CD4-positive, alpha-beta T cell treated with Interleukin-10 for 1 hour (primary cell): ENCODE measurements at places on chromosomes 12 and 14.

- no peak for DNase-seq
Observed at GRCh38 chr12:106892075-106892474, 63.6 kb upstream of the TMEM263 start.

- DNase-seq = no peak
Observed at GRCh38 chr12:33690562-33690961, 250.9 kb upstream of the SYT10 start.

DNA sequence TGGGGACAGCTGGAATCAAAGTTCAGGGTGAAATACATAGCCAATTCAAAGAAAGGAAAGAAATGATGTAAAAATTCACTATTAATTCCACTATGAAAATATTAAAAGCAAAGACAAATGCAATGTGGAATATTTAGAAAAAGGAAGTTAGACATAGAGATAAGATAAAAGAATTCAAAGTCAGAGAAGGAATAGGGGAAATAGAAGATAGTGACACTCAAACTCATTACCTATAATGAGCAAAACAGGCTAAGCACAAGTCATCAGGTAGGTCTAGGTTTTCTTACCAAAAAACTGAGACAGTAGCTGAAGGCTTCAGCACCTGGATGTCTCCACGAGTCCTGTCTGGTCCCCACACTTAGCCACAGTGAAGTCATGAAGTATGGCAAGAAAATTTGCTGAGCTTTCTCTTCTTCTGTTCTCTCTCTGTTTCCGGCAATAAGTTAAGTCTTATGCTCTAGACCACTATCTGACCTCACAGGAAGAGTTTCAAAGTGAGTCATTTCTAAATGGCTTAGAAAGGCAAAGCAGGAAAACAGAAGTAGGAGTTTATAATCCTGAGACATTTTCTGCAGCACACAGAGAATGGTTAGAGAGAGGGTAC, at the start of gene C3AR1:
TSS of gene C3AR1 (minus strand) at position 369 of the 604 bp plus-strand sequence. CDS start 6,174 bp downstream, outside the sequence.
- peak; percentile 77 for DNase-seq

- DNase-seq = no peak
Observed at GRCh38 chr14:101219896-101220703, 316.6 kb upstream of the RTL1 start.
